ENCODE measurements at places on chromosomes 5 and 9. TPM values are rescaled to one million over a fixed set of nuclear protein-coding genes. Genes with fewer than 3 reads are reported as not detected.

GRCh38 chr5:34487159-34487879 is 168.8 kb upstream of the RAI14 start:
- peaks cover 27% of the 10 kb centered on the region for H3K4me1 ChIP-seq
- peak overlapping the region; percentile 88 for H3K27ac ChIP-seq
- DNase-seq, result no peak
- no peaks in the 10 kb centered on the region for H3K36me3 ChIP-seq
- H3K4me3 ChIP-seq, result no peak overlapping the region

PCDHA2 gene
- not detected for total RNA-seq

GRCh38 chr5:115345344-115345743 is 48.9 kb upstream of the CCDC112 start:
- H3K36me3 ChIP-seq, result no peaks in the 10 kb centered on the region
- H3K4me3 ChIP-seq, result no peak overlapping the region
- H3K4me1 ChIP-seq, result peaks cover 3% of the 10 kb centered on the region
- DNase-seq, result no peak

DNA sequence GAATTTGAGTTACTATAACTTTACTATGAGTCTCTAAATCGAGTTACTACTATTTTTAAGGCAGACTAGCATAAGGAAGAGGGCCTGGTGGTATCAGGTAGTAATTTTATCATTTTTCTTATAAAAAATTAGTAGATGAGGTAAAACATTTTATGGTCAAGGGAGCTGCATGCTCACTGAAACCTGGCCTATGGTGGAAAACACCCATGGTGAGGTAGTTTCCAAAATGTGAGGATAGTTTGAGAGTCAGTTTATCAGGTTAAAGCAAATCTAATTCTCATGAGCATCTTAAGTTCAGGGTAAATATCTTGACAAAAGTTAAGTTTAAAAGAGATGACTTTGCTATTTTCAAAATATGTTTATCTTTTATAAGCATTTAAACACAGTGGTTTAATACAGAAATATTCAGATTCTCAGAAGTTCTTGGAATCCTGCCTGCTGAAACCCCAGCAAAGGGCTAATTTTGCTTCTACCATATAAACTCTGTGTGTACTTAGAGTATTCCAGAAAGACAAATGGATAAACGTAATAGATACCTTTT is 10.0 kb downstream of the DDX4 start:
- H3K4me1 ChIP-seq, result no peaks in the 10 kb centered on the region
- no peak for DNase-seq
- no peak overlapping the region for H3K4me3 ChIP-seq
- no peaks in the 10 kb centered on the region for H3K27me3 ChIP-seq

GRCh38 chr5:76488969-76489368 is 85.9 kb downstream of the IQGAP2 start:
- no peaks in the 10 kb centered on the region for H3K36me3 ChIP-seq
- no peak overlapping the region for H3K27ac ChIP-seq
- H3K4me3 ChIP-seq, result no peak overlapping the region
- H3K27me3 ChIP-seq, result no peaks in the 10 kb centered on the region

- no peaks in the 10 kb centered on the region for H3K36me3 ChIP-seq
- H3K27ac ChIP-seq, result no peak overlapping the region
- H3K4me3 ChIP-seq, result no peak overlapping the region
- no peak for DNase-seq
- H3K27me3 ChIP-seq, result no peaks in the 10 kb centered on the region
These were observed 1183.0 kb downstream of the MAT2B start for GRCh38 chr5:164688437-164688836.

DNA sequence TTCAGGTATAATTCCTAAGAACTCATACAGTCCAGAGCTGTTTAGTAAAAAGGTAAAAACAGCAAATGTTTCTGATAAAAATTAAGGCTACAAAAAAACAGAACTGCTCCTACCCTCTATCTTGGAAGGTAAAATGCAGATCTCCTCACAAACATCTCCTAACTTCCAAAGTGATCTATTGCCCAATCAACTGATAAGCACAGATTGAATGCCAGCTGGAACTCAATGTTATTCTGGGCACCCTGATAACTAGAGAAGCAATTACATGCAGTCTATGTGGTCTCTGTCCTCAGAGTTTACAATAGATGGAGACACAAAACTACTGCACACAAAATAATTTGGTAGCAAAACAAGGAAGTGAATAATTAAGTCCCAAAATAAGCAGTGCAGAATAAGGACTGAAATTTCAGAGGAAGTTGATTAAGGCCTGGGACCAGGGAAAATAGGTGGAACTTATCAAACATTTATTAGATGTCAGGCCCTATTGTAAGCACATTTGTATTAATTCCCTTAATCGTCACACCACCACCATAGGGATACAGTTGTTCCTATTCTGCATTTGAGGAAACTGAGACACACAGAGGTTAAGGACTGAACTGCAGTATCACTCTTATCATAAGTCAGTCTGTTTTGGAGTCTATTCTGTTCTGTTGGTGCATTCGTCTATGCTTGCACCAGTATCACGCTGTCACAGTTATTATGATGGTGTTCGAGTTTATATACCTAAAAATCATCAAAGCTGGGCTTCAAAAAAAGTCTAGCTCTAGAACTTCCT is 102.2 kb upstream of the TARS1 start:
- H3K27me3 ChIP-seq, result no peaks in the 10 kb centered on the region
- H3K36me3 ChIP-seq, result no peaks in the 10 kb centered on the region
- H3K27ac ChIP-seq, result no peak overlapping the region
- H3K4me3 ChIP-seq, result no peak overlapping the region

GRCh38 chr5:160175438-160176218 is 53.7 kb upstream of the FABP6 start:
- no peak overlapping the region for H3K4me3 ChIP-seq
- no peaks in the 10 kb centered on the region for H3K4me1 ChIP-seq
- no peaks in the 10 kb centered on the region for H3K27me3 ChIP-seq
- no peak for DNase-seq
- no peaks in the 10 kb centered on the region for H3K36me3 ChIP-seq

GRCh38 chr5:75584641-75585040 is 26.6 kb upstream of the ANKDD1B start:
- no peaks in the 10 kb centered on the region for H3K27me3 ChIP-seq
- H3K4me1 ChIP-seq, result no peaks in the 10 kb centered on the region
- H3K4me3 ChIP-seq, result no peak overlapping the region
- DNase-seq, result no peak

DNA sequence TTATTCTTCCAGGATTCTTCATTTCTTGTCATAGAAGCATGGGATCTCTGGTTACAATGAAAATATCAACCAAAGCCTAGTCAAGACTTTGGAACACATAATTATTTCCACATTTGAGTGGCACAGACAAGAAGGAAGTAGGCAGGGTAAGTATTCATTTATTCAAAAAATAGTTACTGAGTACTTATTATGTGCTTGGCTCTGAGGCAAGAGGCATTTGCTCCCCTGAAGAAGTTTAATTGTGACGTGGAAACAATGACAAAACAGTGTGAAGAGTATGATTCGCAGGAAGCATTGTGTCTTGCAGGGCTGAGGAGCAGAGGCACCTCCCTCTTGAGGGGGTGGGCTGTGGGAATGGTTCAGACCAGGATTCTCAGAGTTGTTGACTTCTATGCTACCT is 45.0 kb upstream of the TNFSF15 start:
- H3K27ac ChIP-seq, result no peak overlapping the region
- H3K4me1 ChIP-seq, result no peaks in the 10 kb centered on the region

DNA sequence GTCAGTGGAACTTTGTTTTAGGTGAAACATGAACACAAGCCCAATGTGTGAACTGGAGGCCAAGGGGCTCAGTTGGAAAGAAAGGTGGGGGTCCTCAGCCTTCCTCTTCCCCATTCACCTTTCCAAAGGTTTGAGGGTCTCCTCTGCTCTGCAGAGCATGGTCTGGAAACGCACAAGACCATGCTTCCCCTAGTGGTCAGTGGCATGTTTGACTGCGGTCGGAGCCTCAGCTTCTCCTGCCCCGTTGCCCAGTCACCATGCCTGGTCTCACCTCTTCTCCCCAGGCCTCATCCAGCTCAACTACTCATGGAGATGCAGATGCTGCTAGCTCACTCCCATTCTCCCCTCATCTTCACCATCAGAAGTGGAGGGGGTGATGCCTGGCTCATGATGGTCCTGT is 340.3 kb downstream of the GADD45G start:
- no peak overlapping the region for H3K4me3 ChIP-seq
- no peak overlapping the region for H3K27ac ChIP-seq
- no peak for DNase-seq

GRCh38 chr5:6659941-6660684 is 26.9 kb downstream of the SRD5A1 start:
- H3K4me3 ChIP-seq, result no peak overlapping the region
- peak overlapping the region; percentile 83 for H3K27ac ChIP-seq
- DNase-seq, result no peak
- H3K4me1 ChIP-seq, result peaks cover 8% of the 10 kb centered on the region
- H3K36me3 ChIP-seq, result peaks cover 37% of the 10 kb centered on the region

DNA sequence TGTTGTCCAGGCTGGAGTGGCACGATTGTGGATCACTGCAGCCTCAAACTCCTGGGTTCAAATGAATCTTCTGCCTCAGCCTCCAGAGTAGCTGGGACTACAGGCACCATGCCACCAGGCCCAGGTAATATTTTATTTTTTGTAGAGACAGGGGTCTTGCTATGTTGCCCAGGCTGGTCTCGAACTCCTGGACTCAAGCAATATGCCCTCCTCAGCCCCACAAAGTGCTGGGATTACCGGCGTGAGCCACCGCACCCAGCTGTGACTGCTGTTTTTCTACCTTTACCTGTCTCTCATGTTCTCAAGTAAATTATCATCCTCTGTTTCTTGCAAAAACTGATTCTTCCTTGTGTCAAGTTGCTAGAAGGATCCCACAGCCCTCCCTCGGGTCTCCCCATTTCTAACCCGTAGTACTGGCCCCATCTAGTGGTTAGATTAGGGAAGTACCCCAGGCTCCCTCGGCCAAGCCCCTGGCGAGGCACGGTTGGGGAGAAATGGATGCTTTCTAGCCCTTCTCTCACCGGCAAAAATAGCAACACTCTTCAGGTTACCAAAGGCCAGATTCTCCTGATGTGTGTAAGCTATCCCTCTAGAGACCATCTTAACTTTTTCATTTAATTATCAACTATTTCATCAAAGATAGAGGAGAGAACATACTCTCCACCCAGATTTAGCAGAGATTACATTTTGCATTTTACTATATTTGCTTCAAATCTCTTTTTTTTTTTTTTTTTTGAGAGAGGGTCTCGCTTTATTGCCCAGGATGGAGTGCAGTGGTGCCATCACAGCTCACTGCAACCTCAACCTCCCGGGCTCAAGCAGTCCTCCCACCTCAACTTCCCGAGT is 19.2 kb upstream of the TOR1B start:
- no peaks in the 10 kb centered on the region for H3K4me1 ChIP-seq
- no peak overlapping the region for H3K4me3 ChIP-seq
- H3K27ac ChIP-seq, result no peak overlapping the region
- DNase-seq, result peak; percentile 77

GRCh38 chr9:74948937-74949336 is 3.8 kb downstream of the C9orf40 start:
- peaks cover under 1% of the 10 kb centered on the region for H3K4me1 ChIP-seq
- H3K36me3 ChIP-seq, result no peaks in the 10 kb centered on the region
- peak; percentile 49 for DNase-seq
- no peak overlapping the region for H3K4me3 ChIP-seq

LAMC3 gene
- 5.9 TPM for total RNA-seq

DNA sequence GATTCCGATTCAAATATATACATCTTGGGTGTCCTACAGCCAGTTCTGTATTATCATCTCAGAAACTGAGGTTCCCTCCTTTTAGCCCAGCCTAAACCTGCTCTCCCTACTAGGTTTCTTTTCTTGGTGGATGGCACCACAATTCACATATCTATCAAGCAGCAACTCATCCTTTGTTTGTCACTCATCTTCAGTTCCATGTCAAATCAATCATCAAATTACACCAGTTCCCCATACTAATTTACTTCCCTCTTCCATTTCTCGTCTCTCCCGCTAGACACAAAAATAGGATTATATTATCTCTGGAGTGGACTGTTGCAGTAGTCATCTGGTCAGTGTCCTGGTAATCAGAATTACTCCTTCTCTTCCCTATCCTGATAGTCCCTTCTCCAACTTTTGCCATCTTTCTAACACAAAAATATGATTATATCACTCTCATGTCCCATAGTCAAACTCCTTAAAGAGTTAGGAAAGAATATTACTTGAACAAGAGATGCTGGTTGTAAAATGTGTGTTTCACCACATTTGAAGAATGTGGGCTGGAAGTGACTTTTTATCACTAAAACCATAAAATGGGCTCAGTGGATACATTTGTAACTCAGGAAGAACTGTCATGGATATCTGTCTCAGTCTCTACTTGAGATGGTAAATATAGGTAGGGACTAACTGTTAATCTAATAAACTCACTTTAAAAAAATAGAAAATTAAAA is 69.1 kb upstream of the RICTOR start:
- H3K4me3 ChIP-seq, result no peak overlapping the region
- H3K27ac ChIP-seq, result no peak overlapping the region
- no peak for DNase-seq
- H3K27me3 ChIP-seq, result no peaks in the 10 kb centered on the region
- H3K36me3 ChIP-seq, result no peaks in the 10 kb centered on the region

GRCh38 chr9:131461166-131461565 is 41.6 kb upstream of the POMT1 start:
- H3K27me3 ChIP-seq, result no peaks in the 10 kb centered on the region
- H3K36me3 ChIP-seq, result peaks cover 54% of the 10 kb centered on the region
- no peak overlapping the region for H3K4me3 ChIP-seq
- H3K27ac ChIP-seq, result no peak overlapping the region
- DNase-seq, result no peak

ADRB2 gene
- 7.6 TPM for total RNA-seq

- no peak overlapping the region for H3K4me3 ChIP-seq
- no peak for DNase-seq
- H3K27me3 ChIP-seq, result no peaks in the 10 kb centered on the region
- H3K36me3 ChIP-seq, result no peaks in the 10 kb centered on the region
- peaks cover 6% of the 10 kb centered on the region for H3K4me1 ChIP-seq
These were observed 7.6 kb downstream of the S1PR3 start for GRCh38 chr9:88998911-88999310.

DNA sequence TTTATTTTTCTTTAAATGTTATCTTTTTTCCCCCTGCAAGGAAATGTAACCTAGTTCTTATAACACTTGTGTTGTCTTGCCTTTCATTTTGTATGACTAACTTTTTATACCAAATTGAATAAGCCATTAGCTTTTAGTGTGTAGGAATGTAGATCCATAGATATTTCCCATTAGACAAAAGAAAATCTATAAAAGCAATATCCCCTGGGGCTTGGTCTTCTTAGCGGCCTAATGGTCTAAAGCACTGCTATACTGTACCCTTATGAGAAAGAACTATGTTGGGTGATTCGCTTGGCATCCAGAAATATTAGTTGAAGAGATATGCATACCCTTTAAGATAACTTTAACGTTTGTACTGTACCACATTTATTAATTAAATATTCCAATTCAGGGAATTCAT is 289.2 kb downstream of the CCDC171 start:
- no peak overlapping the region for H3K4me3 ChIP-seq
- H3K4me1 ChIP-seq, result no peaks in the 10 kb centered on the region
- H3K27ac ChIP-seq, result no peak overlapping the region

DNA sequence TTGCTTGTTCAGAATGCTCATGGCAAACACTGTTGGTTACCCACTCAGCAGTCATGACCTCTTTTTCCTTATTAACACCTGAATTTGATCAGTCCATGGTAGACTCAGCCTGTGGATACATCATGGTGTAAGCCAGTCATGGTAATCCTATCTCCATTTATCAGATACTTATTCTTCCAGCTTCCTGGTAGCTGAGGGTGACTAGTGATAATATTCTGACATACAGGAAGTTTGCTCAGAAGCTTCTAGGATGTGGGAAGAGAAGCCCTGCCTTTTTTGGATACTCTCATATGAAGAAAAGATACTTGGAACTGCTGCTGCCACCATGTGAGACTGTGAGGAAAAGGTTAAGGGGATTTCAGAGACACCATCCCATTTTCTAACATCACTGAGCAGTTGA is 7.3 kb downstream of the GDA start:
- DNase-seq, result no peak
- H3K27me3 ChIP-seq, result no peaks in the 10 kb centered on the region
- H3K36me3 ChIP-seq, result peaks cover under 1% of the 10 kb centered on the region
- peaks cover 21% of the 10 kb centered on the region for H3K4me1 ChIP-seq
- H3K27ac ChIP-seq, result peak overlapping the region; percentile 92
- no peak overlapping the region for H3K4me3 ChIP-seq
